ENCODE measurements at places on chromosomes 5 and 9.

GRCh38 chr5:143376911-143377813, 26.3 kb downstream of the NR3C1 start:
- DNase-seq = no peak

GRCh38 chr5:14960120-14960462, 88.5 kb upstream of the ANKH start:
- DNase-seq = no peak

- no peak for DNase-seq
Observed at GRCh38 chr9:27340285-27340674, 43.3 kb upstream of the EQTN start.

DNA sequence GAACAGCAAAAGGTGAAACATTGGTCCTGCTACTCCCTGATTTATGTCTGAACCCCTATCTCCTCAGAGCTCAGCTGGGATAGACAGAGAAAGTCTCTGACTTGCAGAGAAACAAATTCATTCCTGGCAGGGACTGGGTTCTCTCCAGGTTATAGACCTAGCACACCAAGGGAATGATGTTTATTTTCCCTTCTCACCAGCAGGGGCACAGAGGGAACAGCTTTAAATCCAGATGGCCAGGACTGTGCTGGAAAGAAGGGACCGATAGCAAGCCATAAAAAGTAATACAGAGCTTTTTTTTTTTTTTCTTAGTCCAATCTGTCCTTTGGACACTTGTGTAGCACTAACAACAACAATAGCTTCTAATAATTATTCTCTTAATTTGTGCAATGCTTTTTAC, 141.1 kb upstream of the C9orf72 start:
- DNase-seq = no peak
